ENCODE measurements at places on chromosomes 1 and 21.

DNA sequence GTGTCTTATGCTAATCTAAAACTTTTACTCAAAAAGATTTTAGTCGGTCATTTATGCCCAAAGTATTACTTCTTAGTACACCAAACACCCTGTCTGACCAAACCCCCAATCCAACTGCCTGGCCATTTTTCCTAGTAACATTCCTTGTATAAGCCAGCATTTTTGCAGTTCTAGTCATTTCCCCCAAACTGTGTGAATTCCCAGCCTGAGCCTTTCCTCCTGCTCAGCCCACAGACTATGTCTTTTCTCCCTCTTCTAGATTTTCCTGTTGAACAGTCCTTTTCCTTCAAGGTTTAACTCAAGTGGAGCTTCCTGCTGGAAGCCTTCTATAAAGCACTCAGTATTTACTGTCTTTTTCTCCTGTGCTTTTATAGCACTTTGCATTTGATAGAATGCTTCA is 843.8 kb downstream of the USP25 start:
- DNase-seq: no peak

GRCh38 chr1:236638945-236639344 is 34.6 kb upstream of the HEATR1 start:
- DNase-seq: no peak

DNA sequence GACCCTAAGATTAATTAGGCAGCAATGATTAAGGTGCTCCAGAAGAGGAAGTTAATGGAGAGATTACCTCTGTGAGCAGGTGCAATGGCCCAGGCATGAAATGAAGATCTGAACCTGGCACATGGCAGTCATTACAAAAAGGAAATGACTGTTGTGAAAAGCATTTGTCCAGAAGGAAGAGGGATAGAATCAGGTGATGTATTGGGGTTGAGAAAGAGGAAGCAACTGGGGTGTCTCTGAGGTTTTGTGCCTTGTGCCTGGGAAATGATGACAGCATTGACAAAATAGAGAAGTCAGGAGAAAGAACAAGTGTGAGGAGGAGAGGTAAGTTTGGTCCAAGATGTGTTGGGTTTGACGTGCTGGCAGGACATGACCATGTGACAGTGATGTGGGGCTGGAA is 5.6 kb downstream of the CRCT1 start:
- DNase-seq: no peak

- no peak for DNase-seq
Measured at GRCh38 chr1:60886090-60886489, 196.3 kb upstream of the NFIA start.

- DNase-seq: no peak
Measured at GRCh38 chr1:243790404-243790803, 59.6 kb downstream of the AKT3 start.

GRCh38 chr1:79469139-79469538 is 462.6 kb upstream of the ADGRL4 start:
- no peak for DNase-seq

DNA sequence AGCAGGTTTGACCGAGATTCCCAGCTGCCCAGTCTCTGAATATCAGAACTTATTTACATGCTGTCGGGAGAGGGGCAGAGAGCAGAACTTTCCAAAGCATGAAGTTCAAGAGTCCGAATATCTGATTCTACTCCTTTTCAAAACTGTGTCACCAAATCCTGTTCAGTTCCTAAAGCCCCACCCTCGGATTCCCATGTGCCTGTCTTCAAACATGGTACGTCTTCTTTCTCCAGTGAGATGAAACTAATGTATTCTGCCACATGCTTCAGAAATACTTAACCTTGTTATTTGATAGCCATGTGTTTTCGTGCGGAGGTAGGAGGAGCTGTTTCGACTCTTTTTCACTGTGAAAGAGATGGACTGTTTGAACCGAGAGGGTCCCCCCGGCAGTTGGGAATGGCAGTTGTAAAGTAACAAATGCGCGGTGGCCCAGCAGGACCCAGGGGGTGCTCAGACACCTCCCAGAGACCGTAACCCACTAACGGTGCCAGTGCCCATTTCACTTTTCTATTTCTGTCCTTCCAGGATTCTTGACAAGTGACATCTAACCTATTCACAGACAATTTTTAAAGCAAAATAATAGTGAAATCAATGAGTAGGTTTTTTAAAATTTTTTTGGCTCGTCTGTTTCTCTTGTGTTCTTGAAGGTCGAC is 67.2 kb downstream of the ZBTB18 start:
- no peak for DNase-seq

DNA sequence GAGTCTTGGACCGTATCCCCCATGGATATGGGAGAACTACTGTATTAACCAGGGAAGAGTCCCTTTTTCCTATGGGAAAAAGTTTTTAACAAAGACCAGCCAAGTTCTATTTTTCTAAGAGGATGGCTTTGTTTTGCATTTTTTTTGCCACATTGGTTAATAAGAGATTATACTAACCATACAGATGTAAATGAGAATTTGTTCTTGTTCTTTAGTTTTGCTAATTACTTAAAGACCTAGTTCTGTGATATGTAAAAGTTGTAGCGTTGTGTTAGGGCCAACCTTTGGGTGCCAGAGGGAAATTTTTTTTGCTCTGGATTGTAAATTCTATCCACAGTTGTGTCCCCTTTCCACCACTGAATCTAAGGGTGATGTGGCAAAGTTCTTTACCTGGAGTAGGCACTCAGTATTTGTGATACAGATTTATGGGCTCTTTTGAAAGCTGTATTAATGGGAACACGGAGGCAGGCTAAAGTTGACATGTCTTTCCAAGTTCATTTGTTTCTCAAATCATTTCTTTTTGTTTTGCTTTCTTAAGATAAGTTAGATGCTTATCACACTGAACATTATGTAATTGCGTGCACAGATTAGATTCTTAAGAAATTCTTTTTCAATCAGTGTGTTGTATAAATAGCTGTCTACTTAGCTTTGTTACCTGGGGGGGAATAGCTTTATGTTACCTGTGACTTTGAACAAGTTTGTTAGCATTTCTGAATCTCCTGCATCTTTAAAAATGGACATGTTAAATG is 2.9 kb downstream of the SOAT1 start:
- DNase-seq: no peak

DNA sequence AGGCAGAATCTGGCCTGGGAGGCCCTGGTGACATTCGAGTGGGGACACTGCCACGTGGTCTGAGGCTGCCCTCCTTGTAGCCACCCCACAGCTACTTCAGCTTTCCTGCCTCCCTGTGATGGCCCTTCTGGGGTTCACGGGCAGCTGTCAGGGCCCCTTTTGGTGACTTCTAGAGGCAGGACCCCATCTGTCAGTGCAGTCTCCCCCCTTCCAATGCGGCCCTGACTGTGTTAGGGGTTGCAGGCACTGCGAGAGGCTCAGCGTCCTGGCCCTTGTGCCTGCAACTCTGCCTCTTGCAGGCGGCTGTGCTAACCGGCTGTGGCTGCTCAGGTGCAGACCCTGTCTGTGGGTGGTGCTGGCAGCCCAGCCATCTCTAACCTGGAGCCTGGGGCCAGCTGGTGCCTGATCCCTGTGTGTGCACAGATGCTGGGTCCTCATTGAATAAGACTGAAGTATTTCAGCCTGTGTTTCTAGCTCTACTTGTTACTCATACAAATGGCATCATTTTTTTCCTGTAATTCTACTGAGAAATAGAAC is 62.2 kb downstream of the S100B start:
- DNase-seq: no peak

- DNase-seq: no peak
Measured at GRCh38 chr1:113903501-113904292, 902 bp downstream of the AP4B1 start.

DNA sequence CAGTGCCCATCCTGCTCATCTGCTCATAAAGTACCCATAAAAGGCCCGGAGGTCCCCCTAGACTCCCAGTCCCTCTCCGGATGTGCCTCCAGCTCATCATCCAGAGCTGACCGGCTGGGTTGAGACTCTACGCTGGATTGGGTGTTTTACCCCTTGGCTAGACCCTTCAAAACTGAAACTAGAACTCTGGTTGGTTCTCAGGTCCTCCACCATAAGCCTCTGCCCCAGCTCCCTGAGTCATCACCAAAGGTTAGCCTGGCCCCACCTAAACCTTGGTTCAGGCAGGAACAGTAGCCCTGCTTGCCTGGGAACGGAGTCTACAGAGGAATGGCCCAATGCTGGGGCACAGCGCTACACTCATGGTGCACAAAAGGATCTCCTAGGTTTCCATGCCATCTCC is 75.1 kb downstream of the TLR5 start:
- DNase-seq: no peak

DNA sequence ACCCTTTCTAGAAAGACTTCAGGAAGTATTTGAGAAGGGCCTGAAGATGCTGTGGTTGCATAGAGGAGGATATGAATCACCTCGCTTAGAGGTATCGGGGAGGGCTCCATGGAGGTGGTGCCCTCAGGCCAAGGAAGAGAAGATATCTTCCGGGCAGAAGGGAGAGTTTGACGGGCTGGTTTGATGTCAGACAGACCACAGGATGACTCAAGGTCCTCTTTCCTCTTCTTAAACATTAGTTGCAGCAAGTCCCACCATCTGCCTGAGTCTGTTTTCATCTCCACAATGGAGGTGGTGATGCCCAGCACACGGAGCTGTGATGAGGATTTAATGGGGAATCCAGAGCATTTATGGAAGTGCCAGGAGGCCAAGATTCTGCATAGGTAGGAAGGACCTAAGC is 25.1 kb upstream of the RUNX3 start:
- DNase-seq: no peak

DNA sequence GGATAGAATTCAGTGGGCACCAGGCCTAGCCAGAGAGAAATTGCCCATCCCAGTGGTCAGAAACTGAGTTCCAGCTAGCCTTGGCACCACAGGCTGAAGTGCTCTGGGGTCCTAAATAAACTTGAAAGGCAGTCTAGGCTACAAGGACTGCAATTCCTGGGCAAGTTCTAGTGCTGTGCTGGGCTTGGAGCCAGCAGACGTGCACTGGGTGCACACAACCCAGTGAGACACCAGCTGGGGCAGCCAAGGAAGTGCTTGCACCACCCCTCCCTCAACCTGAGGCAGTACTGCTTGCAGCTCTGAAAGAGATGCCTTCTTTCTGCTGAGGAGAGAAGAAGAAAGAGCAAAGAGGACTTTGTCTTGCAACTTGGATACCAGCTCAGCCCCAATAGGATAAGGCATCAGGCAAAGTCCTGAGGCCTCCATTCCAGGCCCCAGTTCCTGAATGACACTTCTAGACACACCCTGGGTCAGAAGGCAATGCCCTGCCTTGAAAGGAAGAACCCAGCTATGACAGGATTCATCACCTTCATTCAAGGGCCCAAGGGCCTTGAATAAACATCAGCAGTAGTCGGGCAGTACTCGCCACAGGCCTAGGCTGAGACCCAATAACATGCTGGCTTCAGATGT is 55.1 kb downstream of the OVGP1 start:
- no peak for DNase-seq
